ENCODE measurements at places on chromosomes 13 and 19. TPM values are rescaled to one million over a fixed set of nuclear protein-coding genes. Genes with fewer than 3 reads are reported as not detected.

GRCh38 chr19:4847190-4847973 lies 15.9 kb upstream of the TICAM1 start:
- DNase-seq: no peak

GRCh38 chr19:57231686-57232085 lies 863 bp downstream of the AURKC start:
- DNase-seq: no peak

- no peak for DNase-seq
These were observed 10.7 kb downstream of the ZNF846 start for GRCh38 chr19:9757544-9758501.

SYNGR4 gene
- total RNA-seq: not detected

- DNase-seq: no peak
These were observed 836 bp upstream of the BST2 start for GRCh38 chr19:17406046-17406886.

OR7A10 gene
- total RNA-seq: not detected

PDX1 gene
- total RNA-seq: not detected

- DNase-seq: no peak
These were observed 2.5 kb upstream of the S1PR4 start for GRCh38 chr19:3175781-3176714.

DNA sequence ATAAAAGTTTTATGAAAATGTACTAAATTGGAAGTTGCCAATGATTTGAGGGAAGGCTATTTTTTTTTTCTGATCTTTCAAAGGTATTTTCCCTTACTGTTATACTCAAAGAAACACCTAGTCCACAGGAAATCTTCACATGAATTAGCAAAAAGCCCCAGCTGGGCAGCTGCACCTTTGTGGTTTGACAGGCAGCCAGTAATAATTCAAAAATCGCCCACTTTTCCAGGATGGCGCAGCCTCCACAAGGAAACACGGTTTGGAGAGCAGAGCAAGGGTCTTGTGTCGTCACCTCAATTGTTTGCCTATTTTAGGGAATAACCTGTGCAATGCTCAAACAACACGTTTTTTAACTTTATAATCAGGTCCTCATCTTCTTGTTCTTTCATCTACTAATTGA lies 324.9 kb upstream of the GPC6 start:
- no peak for DNase-seq

GRCh38 chr13:74770361-74770760 lies 636.2 kb upstream of the KLF12 start:
- no peak for DNase-seq

DMWD gene
- 34.1 TPM for total RNA-seq

EDNRB gene
- 22.9 TPM for total RNA-seq

- DNase-seq: no peak
These were observed 19.4 kb downstream of the NKPD1 start for GRCh38 chr19:45141203-45141900.

DNA sequence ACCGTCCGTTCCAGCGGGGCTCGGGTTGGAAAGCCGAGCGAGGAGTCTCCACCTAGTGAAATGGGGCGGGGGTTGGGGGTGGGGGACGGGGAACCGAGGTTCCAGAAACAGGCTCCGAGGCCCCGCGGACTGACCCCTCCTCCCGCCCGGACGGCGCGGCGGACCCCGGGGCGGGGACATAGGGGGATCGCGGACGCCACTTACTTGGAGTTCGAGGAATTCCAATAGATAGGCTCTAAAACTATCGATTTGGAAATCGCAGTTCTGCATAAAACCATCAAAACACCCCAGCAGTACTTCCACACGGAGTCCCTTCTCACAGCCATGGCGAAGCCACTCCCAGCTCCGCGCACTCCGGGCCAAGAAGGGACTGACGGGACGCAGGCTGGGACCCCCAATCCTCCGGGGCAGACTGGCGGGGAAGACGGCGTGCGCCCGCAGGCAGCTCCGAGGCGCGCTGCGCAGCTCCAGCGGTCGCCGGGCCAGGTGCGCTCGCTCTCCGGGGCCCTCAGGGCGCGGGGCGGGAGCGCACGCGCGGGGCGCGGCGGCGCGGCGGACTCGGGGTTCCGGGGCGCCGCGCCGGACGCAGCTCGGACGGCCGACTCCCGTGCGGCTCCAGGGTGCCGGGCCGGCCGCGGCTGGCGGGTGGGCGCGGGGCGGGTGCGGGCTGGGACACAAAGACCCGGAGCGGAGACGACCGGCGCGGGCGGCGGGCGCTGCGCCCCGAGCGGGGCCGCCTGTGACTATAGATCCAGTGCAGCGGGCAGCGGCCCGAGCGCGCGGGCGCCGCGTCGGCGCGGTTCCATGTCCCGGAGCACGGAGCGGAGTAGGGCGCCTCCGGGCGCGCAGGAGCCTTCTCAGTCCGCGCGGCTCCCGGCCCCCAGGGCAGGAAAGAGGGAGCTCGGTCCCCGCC lies 567 bp downstream of the EFNB2 start:
- peak; percentile 70 for DNase-seq

DNA sequence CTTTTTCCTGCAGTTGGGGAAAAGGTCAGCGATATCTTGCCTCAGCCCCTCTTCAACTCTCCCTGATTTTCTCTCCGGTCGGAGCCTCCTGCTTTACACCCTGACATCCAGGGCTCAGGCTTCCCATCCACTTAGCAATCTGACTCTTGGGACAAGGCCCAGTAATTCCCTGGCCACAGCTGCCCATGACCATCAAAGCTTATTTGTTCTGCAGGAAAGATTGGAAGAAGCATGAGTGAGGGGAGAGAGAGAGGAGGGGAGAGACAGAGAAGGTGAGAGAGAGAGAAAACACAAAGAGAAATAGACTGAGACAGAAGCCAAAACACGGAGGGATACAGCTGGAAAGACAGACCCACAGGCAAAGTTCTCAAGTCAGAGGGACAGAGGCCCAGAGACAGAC lies 13.7 kb downstream of the SYT3 start:
- DNase-seq: no peak

- no peak for DNase-seq
These were observed 1.0 kb upstream of the CHAMP1 start for GRCh38 chr13:114313061-114313860.

DNA sequence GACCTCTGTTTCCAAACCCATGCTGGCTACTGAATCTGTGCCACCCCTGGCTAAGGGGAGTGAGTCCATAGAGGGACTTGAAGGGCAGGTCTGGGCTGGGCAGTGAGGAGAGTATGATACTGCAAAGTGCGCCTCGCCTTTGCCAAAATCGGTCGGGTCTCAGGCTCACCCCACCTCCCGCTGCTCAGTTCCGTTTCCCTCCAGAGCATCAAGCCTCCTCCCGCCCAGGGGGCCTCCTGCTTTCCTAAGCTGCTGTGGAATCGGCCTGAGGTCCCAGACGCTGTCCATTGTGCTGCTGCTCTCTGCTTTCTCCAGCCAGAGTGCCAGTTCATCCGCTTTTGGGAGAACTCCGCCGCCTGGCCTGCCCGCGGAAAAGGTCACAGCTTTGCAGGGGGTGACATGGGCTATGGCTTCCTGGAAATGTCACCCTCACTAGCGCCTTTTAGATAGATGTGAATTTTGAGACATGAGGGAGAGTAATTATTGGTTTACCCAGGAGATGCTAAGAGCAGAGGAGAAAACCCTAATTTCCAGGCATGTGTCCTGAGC lies 1418.4 kb downstream of the UQCRFS1 start:
- no peak for DNase-seq

GJB6 gene
- total RNA-seq: 32.4 TPM

DNA sequence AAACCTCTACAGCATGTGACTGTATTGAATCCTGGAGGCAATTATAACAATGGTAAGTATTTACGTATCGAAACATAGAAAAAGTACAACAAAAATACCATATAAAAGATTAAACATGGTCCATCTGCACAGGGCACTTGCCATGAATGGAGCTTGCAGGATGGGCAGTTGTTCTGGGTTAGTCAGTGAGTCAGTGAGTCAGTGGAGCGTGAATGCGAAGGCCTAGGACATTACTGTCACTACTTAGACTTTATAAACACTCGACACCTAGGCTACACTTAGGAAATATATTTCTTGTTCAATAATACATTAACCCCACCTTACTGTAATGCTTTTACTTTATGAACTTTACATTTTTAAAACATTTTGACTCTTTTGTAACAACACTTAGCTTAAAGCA lies 35.6 kb upstream of the TMTC4 start:
- no peak for DNase-seq

ZFP28 gene
- total RNA-seq: 4.5 TPM

GRCh38 chr19:17944301-17944700 lies 11.5 kb downstream of the CCDC124 start:
- DNase-seq: no peak

- peak; percentile 86 for DNase-seq
These were observed 6.1 kb upstream of the KANK2 start for GRCh38 chr19:11203194-11204075.

GRCh38 chr13:106440866-106441265 lies 94.6 kb downstream of the EFNB2 start:
- DNase-seq: no peak

GRCh38 chr19:40687525-40688016 lies 2.9 kb downstream of the NUMBL start:
- DNase-seq: peak; percentile 94

CBLC gene
- 70.7 TPM for total RNA-seq

DNA sequence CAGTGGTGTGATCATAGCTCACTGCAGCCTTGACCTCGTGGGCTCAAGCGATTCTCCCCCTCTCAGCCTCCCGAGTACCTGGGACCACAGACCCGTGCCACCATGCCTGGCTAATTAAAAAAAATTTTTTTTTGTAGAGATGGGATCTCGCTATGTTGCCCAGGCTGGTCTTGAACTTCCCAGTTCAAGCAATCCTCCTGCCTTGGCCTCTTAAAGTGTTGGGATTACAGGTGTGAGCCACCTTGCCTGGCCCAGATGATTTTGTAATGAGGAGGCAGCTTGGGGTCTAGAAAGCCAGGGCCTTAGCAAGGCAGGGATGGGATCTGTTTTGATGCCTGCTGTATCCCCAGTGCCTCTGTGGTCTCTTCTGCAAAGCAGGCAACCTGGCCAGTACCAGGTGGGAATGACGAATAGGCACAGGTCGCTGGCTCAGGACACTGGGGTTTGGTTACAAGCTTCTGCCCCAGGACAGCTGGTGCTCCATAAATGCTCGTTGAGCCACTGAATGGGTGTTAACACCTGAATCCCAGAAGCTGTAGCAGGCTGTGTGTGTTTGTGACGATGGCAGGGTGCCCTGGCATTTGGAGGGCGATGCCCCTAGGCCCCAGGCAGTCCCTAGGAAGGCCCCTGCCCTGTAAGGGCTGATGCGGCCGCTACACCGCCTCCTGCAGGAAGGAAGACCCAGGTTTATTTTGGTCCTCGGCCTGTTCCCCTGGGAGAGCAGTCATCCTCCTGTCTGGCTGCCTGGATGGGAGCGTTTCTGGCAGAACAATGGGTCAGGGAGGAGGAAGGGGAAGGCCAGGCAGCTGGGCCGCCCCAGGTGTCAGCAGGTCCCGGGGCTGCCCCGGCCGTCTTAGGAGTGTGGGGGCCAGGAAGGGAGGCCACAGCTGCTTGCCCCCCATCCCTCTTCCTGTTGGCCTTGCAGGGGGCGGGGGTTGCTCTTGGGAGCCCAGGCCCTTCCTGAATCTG lies 8.6 kb downstream of the TNFAIP8L1 start:
- DNase-seq: no peak

- no peak for DNase-seq
These were observed 20.5 kb downstream of the RAB20 start for GRCh38 chr13:110540871-110541525.

GRCh38 chr13:35704331-35704730 lies 227.8 kb upstream of the MAB21L1 start:
- DNase-seq: peak; percentile 48

DNA sequence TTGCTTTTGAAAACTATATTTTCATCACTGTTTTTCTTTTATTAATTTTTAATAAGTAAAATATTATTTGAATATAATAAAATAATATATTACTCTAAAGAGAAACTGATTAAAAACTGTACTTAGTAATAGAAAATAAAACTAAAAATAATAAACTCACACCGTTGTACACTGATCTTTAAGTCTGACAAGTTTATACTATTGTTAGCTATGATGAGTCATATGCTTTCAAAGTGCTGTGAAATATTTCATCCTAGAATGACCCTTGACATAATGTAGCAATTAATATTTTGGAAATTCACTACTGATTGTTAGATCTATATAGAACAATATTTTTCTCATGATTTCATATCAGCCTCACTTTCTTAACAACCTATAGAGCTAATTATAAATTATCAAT lies 1040.6 kb upstream of the SPRY2 start:
- no peak for DNase-seq

LGALS14 gene
- total RNA-seq: not detected

FGF21 gene
- not detected for total RNA-seq

COPE gene
- total RNA-seq: 223 TPM

S1PR4 gene
- total RNA-seq: 2.5 TPM

SF3A2 gene
- 103 TPM for total RNA-seq

GRCh38 chr13:93861818-93862217 lies 617.7 kb downstream of the DCT start:
- DNase-seq: no peak

GRCh38 chr19:57712222-57712621 lies 3.2 kb upstream of the ZNF154 start:
- no peak for DNase-seq

Measured in suprapubic skin (tissue), 4 donors.